Hepatocyte (in vitro differentiated cells): ENCODE measurements at places on chromosomes 1 and 21. TPM values are rescaled to one million over a fixed set of nuclear protein-coding genes. Genes with fewer than 3 reads are reported as not detected.

Gene PPFIA4
- 1.1 and 1.4 TPM in 2 replicates for total RNA-seq

DNA sequence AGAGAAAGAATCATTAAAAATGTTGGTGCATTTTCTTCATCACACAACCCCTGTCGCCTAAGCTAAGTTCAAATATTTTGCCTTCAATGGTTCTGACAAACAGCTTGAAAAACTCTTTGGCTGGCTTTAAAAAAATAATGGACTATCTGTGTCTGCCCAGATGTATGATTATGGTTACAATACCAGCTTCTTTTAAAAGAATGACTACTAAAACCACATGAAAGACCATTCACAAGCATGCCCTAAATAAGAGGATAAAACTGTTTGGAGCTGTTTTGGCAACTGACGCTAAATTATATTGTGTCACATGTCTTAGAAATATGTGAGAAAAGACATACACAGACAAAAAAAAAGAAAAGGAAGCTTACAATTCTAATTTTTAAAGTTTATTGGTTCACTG is 23.7 kb upstream of the PLPPR4 start:
- no peak for DNase-seq

DNA sequence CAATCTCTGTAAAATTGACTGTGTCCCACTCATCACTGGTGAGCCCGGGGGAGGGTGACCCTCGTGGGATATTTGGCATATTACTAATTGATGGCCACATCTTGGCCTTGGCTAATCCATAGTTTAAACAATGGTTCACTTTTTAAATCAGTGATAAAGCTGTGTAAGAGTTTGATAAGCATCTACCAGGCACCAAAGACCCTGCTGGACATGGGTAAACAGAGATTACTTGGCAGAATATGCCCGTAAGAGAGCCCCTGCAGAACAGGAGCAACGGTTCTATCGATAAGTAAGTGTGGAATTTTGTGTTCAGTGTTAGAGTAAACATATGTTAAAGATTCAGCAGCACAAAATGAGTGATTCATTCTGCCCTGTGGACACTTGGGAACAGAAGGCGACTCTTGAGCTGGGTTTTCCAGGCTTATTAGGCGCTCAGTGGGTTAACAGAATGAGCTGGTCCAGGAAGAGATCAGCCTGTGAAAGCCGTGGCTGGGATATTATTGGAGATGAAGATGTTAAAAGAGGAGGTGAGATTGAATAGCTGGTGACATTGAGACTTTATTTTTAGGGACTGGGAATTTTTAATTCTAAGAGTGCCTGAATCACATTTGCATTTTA is 55.9 kb downstream of the CNST start:
- no peak for DNase-seq

GRCh38 chr1:234897390-234897749 is 231.3 kb downstream of the TOMM20 start:
- DNase-seq: no peak

Gene RGS1
- 4.8 and 9.8 TPM in 2 replicates for total RNA-seq

GRCh38 chr1:190476806-190477205 is 858 bp downstream of the BRINP3 start:
- DNase-seq: no peak

- no peak for DNase-seq
These were observed 143.2 kb upstream of the EDN2 start for GRCh38 chr1:41627491-41628280.

Gene CELA3B
- total RNA-seq: 0.33 TPM in 1 of 2 replicates, not detected in the other
